ENCODE measurements at places on chromosomes 6 and 20.

DNA sequence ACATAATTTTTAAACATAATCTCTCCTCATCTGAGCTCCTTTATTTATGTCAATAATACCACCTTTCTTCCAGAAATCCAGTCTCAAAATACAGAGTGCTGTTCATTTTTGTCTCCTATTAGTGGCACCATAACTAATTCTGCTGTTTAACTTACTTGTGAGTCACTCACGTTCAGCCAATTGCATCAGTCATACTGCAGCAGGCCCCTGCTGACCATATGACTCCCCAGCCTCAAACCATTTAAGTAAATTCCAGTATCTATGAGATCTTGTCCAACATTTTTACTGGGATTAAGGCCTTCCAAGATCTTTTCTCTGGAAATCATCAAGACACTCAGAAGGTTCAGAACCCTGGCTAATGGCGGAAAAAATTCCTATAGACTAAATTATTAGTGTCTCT is 982.2 kb upstream of the MAP3K7 start:
- DNase-seq: no peak

GRCh38 chr20:38207621-38208020 is 42.6 kb upstream of the TGM2 start:
- no peak for DNase-seq

DNA sequence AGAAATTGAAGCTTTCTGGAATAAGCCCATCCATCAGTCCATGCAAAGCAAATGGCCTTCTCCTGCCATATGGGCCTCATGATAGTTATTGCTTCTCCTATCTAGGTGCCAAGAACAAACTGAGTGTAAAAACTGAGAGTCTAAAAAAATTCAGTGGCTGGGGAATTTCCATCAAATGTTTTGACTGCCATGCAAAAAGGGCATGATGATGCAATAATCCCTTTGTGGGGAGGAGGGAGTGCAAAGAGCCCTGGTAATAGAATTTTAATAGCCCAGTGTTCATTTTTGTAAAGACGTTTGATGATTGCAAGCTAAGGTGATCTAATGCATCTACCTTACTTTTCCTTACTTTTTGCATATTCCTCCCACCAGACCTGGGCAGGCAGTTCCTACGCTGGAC is 683.7 kb downstream of the EPM2A start:
- no peak for DNase-seq

- no peak for DNase-seq
Measured at GRCh38 chr6:108436771-108437170, 123.9 kb upstream of the FOXO3 start.

DNA sequence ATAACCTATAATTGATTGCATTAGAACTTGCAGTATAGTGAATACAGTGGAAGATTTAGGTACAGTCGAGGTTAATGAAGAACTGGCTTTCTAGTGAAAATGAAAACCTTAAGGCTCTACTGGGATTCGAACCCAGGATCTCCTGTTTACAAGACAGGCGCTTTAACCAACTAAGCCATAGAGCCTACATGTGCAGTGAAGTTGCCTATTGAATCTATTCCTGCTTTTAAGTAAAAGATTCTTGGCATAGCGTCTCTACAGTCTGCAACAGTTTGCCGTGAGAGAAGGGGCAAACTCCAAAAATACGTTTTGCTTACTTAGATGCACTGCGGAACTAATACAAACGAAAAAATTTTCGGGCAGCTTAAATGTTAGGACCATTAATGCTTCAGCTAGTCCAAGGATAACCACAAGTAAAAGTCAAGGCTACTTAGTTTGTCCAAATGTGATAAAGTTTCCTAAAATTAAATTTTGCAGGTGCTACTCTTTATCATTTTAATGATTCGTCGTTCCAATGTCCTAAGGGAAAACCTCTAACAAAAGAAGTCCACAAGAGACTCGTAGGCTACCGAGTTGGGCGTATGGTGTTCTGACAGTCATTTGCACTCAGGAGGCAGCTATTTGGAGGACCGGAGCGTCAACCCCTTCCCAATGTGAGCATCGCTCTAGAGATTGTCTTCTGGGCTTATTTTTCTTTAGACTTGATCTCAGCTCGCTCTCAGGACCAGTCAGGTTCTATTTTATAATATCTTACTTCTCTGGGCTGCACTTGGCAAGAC is 31.3 kb upstream of the ZSCAN23 start:
- no peak for DNase-seq

DNA sequence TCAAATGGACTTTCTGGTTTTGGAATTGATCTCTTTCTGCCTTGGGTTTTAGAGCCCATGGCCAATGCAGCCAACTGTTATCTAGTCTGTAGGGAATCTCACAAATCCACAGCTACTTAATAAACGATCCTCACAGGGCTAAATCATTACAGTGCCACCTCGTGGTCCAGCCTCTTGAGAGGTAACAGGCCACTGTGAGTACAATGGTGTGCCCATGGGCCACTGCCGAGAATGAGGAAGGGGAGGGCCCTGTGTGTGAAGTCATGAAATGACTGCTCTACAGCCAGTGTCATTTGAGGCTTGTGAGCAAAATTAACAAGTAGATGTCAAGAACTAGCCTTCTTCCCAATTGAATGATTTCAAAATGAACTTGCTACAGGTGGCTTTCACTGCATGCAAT is 54.3 kb upstream of the GMPR start:
- DNase-seq: no peak

GRCh38 chr6:170010665-170011203 is 259.3 kb downstream of the ERMARD start:
- DNase-seq: peak; percentile 87

GRCh38 chr20:4883546-4883945 is 117.8 kb downstream of the SLC23A2 start:
- no peak for DNase-seq

DNA sequence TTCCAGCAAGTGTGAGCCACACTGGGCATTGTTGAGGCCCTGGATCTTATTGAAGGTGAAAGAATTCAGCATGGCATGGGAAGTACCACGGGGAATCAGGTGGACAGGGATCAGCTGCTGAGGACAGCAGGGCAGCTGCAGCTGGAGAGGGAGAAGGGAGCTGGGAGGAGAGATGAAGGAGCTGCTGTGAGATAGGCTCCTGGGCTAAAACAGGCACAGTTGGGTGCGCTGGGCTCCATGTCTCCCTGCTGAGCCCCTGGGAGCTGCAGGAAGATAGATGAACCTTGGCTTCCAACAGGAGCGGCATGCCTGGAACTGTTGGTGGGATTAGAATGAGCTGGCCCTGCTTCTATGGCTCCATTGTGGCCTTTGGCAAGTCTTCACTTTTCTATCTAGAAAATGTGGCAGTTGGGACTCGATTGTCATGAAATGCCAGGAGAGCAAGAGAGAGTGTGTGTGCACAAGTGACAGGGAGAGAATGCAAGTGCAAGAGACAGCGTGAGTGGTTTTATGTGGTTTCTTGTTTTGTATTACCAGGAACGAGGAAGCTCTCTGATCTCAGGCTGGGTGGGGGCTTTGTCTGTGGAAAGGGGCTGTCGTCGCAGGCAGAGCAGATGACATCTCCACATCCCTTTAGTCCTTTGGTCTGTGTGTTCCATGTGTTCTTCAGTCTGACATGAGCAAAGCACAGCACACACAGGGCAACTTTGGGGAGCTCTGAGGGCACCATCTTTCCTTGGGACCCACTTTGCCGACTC is 20.4 kb downstream of the SNPH start:
- no peak for DNase-seq

GRCh38 chr6:170403451-170403850 is 96.9 kb downstream of the FAM120B start:
- no peak for DNase-seq

DNA sequence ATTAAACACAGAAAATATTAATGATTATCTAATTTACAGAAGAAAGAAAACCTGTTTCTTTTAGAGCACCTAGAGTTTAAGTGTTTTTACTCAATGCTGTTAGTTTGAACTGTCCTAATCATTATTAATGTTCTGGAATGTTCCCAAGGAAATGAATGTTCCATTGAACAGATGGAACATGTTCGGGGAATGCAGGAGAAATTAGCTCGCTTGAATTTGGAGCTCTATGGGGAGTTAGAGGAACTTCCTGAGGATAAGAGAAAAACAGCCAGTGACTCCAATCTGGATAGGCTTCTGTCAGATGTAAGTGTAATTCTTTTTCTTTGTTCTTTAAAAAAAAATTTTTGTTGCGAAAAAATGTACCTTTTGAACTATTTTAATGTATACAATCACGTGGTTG is 10.8 kb upstream of the ECT2L start:
- no peak for DNase-seq

GRCh38 chr6:32697031-32697430 is 30.6 kb upstream of the HLA-DQB1 start:
- no peak for DNase-seq

GRCh38 chr6:165571721-165572132 is 91.3 kb downstream of the PDE10A start:
- DNase-seq: no peak

- no peak for DNase-seq
Measured at GRCh38 chr6:56902641-56903464, 52.1 kb upstream of the BEND6 start.

DNA sequence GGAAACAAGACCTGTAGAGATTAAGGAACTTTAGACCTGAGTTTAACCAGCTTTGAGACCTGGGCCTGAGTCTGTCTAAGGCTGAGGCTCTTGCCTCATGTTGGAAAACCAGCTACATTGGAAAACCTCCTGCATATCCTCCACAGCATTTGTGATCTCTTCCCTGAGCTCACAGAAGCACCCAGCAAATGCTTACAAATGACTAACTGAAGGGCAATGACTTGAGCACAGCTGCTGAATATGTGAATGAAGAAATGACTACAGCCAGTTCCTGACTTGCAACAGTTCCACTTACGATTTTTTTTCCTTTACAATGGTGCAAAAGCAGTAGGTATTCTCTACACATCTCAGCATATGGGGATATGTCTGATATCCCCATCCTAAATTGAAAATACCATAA is 112.4 kb upstream of the RREB1 start:
- DNase-seq: no peak

- DNase-seq: no peak
Measured at GRCh38 chr6:7939184-7939863, 28.7 kb upstream of the TXNDC5 start.

- no peak for DNase-seq
Measured at GRCh38 chr6:14017626-14018475, 93.1 kb downstream of the RNF182 start.

DNA sequence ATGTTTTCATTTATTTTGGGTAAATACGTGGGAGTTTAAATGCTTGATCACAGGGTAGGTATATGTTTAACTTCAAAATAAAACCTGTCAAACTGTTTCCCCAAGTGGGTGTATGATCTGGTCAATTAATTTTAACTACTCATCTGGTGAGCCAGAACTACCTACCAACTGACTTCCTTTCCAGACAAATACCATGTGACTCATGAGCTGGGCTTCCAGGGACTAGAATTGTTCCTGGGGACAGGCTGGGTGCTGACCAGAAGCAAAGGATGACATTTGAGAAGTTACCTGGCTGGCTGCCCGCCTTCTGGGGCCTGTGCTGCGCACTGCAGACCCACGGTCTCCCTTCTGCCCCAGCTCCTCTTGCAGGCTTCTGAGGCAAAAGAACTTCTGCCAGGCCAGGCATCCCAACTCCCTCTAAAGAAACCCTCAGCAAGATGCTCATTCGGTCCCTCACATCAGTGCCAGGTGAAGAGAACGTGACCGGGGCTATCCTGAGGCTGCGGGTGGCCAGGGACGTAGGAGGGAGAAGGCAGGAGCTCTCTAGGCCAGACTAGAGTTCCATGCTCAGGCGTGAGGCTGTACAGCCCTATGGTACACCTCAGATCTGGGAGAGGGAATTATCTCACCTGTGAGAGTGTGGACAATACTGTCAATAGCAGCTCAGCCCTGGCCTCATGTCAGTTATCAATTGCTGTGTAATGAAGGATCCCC is 103.6 kb downstream of the JPH2 start:
- peak; percentile 54 for DNase-seq

GRCh38 chr6:157534134-157534871 is 153.3 kb downstream of the ZDHHC14 start:
- no peak for DNase-seq

GRCh38 chr20:57332105-57333089 is 2.8 kb downstream of the SPO11 start:
- DNase-seq: no peak

DNA sequence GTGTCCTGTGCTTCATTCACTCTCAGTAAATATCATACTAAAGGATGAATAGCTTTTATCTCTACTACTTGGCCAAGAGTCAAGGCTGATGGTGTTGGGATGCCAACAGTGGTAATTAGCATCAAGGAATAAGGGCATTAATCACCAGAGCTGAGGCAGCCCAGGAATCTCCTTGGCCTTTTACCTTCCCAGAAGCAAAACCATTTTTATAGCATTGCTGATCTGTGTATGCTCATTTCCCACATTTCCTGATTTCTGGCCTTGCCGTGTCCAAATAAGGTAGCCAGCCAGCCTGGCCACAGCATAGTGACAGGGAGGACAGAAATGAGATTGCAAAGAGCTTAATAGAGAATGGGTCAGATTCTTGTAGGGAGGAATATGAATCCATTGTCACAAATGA is 76.7 kb upstream of the FOXO3 start:
- DNase-seq: no peak

- no peak for DNase-seq
Measured at GRCh38 chr6:158938811-158939254, 61.2 kb downstream of the RSPH3 start.

DNA sequence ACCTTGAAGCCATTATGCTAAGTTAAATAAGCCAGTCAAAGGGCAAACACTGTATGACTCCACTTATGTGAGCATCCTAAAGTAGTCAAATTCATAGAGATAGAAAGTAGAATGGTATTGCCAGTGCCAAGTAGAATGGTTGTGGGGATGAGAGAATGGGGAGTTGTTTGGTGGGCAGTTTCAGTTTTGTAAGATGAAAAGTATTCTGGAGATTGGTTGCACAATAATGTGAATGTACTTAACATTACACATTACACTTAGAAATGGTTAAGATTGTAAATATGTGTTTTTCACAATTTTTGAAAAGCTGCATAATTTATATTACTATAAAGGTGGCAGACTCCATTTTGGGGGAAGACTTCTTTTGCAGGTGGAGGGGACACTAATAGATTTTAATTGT is 51.3 kb upstream of the CARMIL1 start:
- DNase-seq: no peak

GRCh38 chr20:61710108-61710507 is 355.6 kb downstream of the TAF4 start:
- DNase-seq: no peak

GRCh38 chr6:163183806-163184205 is 230.7 kb upstream of the QKI start:
- DNase-seq: no peak

DNA sequence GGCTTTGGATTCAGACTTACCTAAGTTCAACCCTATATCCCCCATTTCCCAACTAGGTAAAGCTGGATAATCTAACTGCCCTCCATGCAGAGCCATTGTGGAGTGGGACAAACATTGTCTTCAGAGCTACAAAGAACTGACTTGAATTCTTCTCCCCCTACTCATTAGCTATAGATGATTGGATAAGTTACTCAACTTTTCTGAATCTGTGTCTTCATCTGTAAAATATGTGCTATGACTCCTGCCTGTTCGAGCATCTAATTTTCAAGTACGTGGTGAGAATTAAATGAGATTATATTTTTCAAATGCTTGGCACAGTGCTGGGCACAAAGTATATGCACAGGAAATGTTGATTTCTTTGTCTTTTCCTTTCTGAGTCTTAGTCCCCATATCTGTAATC is 240.3 kb upstream of the TCF21 start:
- DNase-seq: no peak
